ENCODE measurements at places on chromosomes 1 and 21.

DNA sequence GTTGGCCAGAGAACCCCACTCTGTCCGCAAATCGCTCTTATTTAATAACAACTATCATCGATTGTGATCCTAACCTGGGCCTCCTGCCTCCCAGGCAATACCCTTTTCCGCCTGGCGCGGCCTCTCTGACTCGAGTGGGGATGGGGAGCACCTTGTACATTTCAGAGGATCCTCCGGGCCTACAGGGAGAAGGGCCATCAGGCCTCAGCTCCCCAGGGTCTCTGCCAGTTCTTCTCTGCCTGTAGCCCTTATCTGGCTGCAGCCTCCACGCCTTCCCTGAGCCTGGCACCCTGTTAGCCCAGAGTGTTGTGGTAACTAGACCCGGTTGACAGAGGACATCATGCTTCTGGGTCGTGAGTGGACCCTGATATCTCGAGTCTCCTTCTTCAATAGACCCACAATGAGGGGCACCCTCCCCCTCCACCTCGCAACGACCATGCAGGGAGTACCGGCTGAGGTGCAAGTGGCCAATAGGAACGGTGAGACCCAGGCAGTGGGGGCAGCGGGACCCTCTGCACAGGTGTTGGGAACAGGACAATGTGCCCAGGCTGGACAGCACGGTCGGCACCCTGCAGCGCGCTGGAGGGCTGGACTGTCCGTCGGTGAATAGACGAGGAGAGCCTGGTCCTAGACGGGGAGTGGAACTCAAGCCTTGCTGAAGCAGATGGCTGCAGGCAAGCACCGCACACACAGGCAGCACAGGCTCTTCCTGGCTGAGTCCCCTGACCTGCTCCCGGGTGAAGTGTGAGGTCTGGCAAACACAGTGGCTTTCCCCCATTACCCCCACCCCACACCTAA, 7.1 kb upstream of the CRYBG2 start:
- DNase-seq: no peak

DNA sequence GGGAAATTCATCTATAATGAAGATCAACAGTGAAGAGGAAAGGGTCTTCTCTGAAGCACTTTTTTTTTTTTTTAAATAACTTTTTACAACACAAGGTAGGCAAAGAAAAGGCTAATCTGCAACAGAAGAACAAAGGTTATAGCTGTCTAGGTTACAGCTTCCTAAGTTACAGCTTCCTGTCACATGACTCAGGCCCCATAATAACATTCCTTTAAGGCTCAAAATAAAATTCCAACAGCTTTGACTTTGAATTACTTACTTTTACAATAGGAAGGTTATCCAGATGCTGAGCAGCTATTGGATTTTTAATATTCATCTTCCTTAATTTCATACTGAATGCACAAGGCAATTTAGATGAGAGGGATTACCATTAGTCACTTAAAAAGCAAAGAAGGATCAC, 40.4 kb upstream of the TMEM61 start:
- DNase-seq: no peak

- peak; percentile 33 for DNase-seq
Measured at GRCh38 chr1:243254233-243254926, 701 bp downstream of the CEP170 start.

- DNase-seq: no peak
Measured at GRCh38 chr1:200954434-200954833, 59.7 kb downstream of the INAVA start.

- peak; percentile 86 for DNase-seq
Measured at GRCh38 chr1:156705918-156706656, 704 bp upstream of the CRABP2 start.

All from GM12891 (cell line).